ENCODE measurements at places on chromosomes 2 and 18.

DNA sequence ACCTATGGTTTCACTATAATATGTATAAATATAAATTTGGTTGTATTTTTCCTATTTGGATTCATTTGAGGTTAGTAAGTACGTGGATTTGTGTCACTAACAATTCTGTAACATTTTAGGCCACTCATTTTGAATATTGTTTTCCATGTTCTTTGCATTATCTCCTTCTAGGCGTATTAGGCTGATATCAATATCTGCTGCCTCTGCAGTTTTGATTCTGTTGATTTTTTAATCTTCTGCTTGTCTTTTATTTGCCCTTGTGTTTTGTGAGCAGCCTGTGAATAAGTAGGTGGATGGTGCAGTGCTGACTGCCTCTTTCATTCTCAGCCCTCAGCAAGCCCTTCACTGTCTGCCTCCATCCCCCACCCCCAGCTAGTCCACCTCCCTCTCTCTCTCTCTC, 165.7 kb upstream of the BCL2L11 start:
- DNase-seq = no peak

DNA sequence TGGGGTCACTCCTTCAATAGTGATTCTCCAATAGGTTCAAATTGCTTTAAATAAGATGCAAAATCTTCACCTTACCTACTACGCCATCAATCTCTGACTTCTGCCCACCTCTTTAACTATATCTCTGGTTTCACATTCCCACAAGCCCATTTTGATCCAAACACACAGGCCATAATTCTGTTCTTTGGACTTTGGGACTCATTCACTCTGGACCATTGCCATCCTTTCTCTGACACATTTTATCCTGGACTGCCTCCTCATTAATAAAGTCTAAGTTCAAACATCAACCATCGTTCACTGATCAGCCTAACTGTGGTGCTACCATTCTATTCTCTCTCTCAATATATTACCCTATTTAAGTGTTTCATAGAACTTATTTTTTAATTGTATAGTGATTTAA, 332.2 kb downstream of the GALNT13 start:
- DNase-seq = no peak

- no peak for DNase-seq
Measured at GRCh38 chr2:14459786-14460325, 172.7 kb upstream of the LRATD1 start.

DNA sequence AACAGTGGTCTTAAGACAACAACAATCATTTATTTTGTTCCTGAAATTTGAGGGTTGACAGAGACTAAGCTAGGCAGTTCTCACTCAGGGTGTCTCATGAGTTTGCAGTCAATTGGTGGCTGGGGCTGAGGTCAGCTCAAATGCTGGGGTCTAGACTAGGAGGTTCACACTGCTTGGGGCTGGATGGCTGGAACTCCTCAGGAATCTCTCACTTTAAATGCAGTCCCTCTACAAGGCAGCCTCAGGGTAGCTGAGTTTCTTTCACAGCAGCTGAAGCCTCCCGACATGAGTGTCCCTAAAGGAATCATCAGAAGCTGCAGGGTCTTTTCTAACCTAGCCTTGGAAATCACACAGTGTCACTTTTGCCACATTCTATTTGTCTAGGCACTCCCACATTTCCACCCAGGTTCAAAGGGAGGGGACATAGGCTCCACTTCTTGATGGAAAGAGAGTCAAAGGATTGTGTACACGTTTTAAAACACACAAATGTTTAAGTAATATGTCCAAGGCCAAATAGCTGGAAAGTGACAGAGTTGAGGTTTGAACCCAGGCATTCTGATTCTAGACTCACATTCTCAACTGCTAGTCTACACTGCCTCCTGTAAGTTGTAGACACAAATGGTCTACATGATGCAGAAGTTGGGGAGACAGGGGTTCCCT, 133.8 kb downstream of the ZFP36L2 start:
- DNase-seq = no peak

GRCh38 chr2:100767224-100767653, 52.7 kb upstream of the NPAS2 start:
- no peak for DNase-seq

DNA sequence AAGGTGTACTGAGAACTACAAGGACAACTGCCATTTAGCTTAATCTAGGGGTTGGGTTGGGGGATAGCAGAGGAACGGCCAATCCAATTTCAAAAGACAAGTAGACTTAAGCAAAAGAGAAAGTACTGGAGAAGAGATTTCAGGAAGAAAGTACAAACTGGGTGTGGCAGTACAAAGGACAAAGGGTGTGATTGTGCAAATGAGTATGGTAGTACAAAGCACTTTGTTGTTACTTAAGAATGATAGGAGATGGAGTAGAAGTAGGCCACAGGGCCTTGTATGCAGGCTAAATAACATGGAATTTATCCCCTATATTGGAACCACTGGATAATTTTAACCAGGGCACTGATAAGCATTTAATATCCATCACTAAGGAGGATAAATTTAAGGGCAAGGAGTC, 4.7 kb upstream of the ORC2 start:
- no peak for DNase-seq

DNA sequence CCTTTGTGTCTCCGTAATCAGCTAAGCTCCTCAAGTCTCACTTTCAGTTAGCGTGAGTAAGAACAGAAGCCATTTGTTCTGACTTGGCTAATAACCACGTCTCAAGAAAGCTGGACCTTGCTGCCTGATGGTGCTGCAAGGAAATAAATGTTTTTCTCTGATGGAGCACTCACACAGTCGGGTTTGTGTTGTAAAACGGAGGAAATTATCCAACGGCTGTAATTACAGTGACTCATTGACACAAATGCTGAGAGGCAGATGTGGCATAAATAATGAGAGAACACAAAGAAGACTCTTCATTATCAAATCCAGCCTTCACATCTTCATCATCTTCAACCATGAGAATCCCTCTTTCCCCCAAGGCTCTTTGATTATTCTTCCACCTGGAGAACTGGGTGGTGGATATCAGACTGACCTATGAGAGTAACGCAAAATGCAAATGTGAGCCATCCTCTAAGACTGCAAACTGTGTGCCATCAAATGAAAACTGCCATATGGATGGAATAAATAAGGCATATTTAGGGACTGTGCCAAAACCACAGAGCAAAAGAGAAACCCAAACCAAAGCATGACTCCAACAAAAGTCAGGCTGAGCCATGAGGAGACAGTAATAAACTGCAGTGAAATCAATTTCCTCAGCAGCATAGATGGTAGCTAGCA, 252.6 kb downstream of the RND3 start:
- DNase-seq = peak; percentile 78

GRCh38 chr2:127683757-127684156, 8.4 kb upstream of the LIMS2 start:
- no peak for DNase-seq

DNA sequence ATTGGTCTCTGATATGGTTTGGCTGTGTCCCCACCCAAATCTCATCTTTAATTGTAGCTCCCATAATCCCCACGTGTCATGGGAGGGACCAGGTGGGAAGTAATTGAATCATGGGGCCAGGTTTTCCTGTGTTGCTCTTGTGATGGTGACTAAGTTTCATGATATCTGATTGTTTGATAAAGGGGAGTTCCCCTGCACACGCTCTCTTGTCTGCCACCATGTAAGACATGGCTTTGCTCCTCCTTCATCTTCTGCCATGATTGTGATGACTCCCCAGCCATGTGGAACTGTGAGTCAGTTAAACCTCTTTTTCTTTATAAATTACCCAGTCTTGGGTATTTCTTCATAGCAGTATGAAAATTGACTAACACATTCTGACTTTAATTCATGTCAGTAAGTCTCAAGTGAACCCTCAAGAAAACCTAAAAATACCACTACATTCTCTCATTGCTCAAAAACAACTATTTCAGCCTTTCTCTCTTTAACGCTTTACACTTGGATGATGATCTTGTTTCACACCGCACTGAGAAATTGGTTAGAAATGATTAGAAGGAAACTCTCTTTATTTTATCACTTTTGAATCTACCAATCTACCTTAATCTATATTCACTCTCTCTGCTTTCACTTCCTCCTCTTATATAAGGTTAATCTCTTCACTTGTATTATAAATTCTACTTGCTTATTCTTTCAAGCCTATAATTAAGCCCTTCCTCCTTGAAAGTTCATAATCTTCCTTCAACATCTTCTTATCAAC, 110.1 kb downstream of the GALR1 start:
- no peak for DNase-seq

- DNase-seq = no peak
Measured at GRCh38 chr2:216426938-216427337, 14.7 kb downstream of the SMARCAL1 start.

GRCh38 chr2:109447251-109447661, 166.5 kb downstream of the SEPTIN10 start:
- DNase-seq = peak; percentile 13

DNA sequence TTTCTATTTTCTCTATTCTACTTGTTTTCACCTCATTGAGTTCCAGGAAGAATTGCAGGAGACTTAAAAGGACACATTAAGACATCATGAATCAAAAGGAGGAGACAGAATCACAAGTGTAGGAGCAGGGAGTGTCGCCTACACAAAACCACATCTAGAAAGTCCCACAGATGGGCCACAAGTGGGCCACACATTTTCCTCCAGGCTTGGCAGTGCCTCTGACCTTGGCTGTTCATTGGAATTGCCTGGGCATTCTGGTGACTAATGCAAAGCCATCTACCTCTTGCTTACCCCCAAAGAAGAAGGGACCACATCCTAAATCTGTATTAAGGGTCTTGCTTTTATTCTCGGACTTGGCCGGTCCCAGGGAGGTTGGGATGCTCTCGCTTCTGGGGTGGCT, 103.6 kb downstream of the KLHL29 start:
- DNase-seq = no peak

DNA sequence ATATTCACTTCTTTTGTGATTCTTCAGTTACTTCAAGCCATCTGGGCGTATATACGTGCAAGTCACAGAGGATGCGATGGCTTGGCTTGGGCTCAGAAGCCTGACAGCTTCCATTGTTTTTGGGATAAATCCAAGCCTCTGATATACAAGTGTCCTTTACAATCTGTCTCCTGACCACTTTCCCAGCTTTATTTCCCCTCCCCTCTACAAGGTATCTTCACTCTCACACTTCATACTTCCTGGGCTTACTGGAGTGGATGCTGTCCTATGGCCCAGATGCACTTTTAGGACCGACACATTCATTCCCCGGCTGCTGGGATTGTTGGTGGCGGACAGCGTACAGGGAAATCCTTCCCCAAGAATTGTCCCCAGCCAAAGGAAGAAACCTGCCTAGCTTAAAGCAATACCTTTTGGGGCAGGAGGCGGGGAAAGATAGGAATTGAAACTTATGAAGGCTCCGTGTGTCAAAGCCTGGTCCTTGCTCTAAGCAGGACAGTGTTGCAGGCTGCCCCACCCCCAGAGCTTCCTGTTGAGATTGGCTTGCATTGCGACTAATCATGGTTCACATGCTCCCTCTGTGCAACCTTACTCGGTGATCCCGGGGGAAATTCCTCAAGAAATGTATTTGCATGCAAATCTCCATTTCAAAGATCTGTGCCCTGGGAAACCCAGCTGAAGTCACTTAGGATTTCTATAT, 802.9 kb upstream of the ID2 start:
- DNase-seq = no peak

GRCh38 chr2:58686776-58687175, 445.7 kb upstream of the FANCL start:
- no peak for DNase-seq

DNA sequence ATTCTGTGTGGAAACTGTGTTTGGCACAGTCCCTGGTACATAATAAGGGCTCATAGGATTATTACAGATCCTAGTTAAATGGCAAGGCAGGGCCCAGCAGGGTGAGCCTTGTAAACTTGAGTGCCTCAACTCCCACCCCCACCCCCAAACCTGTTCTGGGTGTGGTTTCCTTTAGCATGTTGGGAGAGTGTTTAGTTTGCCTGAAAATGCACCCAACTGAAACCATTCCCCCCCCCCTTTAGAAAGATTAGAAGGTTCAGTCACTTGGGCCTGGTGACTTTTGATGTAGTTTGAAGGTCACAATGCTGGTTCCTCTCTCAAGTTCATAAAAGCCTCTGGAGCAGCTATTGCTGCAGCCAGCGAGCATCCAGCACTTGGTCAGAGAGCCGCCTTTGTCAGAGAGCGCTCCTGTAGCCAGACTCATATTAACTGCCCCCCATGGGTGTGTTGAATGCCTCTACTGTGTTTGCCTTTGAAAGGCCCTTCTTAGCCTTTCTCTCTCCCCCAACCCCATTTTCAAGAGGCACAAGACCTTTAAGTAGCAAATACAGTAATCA, 113.7 kb downstream of the SPTBN1 start:
- no peak for DNase-seq

DNA sequence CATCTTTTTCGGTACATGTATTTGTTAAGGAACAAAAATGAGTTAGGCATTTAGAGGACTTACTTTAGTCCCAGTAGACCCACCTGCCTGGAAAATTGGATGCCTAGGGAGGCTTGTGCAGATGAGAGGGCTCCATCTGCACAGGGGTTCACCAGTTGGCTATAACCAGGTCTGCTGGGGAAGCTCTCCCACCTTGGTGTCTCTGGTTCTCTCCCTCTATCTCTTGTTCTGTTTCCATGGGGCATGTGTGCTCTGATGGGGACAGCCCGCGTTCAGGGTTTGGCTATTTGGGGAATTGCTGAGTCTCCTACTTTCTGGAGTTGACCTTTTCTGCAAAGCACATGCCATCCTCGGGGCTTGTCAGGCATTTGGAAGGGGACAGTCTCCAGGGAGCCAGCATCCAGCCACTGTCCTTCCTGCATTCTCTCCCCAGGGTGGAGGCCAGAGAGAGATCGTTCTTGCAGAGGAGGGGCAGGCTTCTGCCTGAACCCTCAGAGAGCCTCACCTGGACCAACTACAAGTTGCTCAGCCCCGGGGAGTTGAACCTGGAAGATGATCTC, 157.3 kb downstream of the KLHL29 start:
- DNase-seq = peak; percentile 40

GRCh38 chr18:7953095-7953958, 386.2 kb downstream of the PTPRM start:
- no peak for DNase-seq

- no peak for DNase-seq
Measured at GRCh38 chr2:168543037-168543436, 87.0 kb downstream of the CERS6 start.

DNA sequence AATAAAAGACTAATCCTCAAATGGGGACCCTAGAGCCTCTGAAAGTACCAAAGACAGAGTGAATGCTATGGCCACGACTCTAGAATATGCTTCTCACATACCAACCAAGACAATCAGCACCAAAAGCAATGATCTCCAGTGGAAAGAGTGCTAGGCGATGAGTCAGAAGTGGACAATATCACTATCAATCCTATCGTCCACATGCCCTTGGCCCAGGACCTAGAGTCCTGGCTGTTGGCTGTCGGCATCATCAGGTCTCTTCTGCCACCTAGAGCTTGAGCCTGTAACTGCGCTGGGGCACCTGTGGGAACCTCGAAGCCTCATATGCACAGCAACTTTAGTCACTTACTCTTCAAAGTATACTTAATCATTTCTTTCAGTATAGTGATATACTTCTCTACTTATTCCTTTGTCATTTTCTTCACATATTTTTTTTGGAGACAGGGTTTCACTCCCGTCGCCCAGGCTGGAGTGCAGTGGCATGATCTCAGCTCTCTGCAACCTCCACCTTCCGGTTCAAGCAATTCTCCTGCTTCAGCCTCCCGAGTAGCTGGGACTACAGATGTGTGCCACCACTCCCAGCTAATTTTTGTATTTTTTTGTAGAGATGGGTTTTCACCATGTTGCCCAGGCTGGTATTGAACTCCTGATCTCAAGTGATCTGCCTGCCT, 29.7 kb downstream of the NOL10 start:
- DNase-seq = peak; percentile 64

Measured in NCI-H1417 (cell line).